ENCODE measurements at places on chromosomes 11 and 22. TPM values are rescaled to one million over a fixed set of nuclear protein-coding genes. Genes with fewer than 3 reads are reported as not detected.

APOBEC3G gene
- 20.0 TPM for total RNA-seq

ST14 gene
- not detected for total RNA-seq

TMEM184B gene
- total RNA-seq = 34.4 TPM

FOLR3 gene
- total RNA-seq = 0.78 TPM

SRPRA gene
- 109 TPM for total RNA-seq

KRTAP5-1 gene
- not detected for total RNA-seq

ALX4 gene
- under 0.01 TPM for total RNA-seq

CRY2 gene
- total RNA-seq = 18.3 TPM

FXYD2 gene
- total RNA-seq = 0.13 TPM

TNNT3 gene
- total RNA-seq = not detected

UCP2 gene
- 5.1 TPM for total RNA-seq

MMP7 gene
- not detected for total RNA-seq

MSANTD2 gene
- total RNA-seq = 10.8 TPM

MS4A3 gene
- not detected for total RNA-seq

IGLL1 gene
- total RNA-seq = not detected

ZNF214 gene
- total RNA-seq = 9.1 TPM

APOA4 gene
- not detected for total RNA-seq

MYO18B gene
- total RNA-seq = 0.22 TPM

HTR3A gene
- not detected for total RNA-seq

ISX gene
- total RNA-seq = not detected

FBLN1 gene
- total RNA-seq = 101 TPM

SCGB2A2 gene
- not detected for total RNA-seq

SLC7A4 gene
- total RNA-seq = not detected

FLRT1 gene
- 0.11 TPM for total RNA-seq

CCDC116 gene
- total RNA-seq = 0.11 TPM

DERL3 gene
- 0.43 TPM for total RNA-seq

ZBTB16 gene
- total RNA-seq = 1.8 TPM

NAALAD2 gene
- total RNA-seq = 0.22 TPM

DCDC1 gene
- 1.6 TPM for total RNA-seq

All from articular chondrocyte of knee joint (primary cell).